ENCODE measurements at places on chromosomes 16 and 17.

DNA sequence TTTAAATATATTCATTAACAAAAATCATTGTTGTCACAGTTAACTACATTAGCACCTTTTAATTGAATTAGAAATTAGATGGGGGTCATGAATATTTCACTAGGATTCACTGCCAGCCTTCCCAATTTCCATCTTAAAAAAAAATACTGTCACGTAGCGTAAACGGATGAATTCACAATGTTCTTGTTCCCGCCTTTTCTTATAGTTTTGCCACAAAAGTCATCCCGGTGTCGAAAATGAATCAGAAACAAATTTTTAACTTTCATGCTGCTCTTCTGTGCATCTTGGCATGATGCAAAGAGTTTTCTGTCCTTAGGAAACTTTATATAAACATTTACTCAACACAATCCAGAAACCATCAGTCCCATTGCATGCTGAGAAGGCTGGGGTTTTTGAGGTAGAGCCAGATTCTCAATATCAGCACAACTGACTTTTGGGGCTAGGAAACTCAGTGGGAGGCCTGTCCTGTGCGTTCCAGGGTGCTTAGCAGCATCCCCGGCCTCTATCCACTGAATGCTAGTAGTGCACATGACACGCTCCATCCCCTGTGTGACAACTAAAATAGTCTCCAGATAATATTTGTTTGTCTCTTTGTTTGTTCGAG, 252.9 kb upstream of the XYLT1 start:
- no peak for DNase-seq

DNA sequence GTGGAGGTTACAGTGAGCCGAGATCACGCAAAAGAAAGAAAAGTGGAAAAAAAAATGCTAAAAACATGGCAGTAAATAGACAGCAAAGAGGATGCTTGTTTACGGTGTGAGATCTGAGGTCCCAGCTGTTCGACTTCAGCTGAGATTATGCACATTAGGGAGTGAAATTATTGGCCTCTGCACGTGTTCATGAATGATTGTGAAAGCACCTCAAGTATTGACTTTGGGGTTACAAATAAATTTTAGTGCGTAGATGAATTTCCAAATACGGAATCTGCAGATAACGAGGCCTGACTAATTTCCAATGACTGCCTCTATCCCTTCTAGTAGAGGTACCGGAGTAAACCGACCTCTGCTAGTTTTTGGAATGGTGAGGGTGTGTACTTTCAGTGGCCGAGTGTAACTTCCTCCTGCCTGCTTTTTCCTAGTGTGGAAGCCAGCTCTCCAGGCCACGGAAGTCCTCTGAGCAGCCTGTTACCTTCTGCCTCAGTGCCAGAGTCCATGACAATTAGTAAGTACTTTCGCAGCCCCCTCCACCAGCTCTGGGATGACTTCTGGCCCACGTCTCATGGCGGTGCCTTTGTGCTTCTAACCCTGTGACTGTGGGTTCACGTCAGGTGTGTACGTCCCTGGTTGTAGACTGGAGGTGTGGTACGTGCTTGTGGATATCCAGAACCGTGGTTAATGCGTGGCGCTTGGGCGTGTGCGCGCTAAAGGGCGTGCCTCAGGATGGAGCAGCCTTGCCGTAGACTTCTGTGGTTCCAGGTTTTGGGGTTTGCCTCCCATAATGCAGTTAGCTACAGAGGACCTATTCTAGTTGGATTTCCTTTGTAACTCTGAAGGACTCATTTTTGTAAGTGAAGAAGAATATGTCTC, 102.1 kb downstream of the SNX29 start:
- no peak for DNase-seq

- no peak for DNase-seq
These were observed 453.3 kb downstream of the KCNJ2 start for GRCh38 chr17:70622368-70623260.

DNA sequence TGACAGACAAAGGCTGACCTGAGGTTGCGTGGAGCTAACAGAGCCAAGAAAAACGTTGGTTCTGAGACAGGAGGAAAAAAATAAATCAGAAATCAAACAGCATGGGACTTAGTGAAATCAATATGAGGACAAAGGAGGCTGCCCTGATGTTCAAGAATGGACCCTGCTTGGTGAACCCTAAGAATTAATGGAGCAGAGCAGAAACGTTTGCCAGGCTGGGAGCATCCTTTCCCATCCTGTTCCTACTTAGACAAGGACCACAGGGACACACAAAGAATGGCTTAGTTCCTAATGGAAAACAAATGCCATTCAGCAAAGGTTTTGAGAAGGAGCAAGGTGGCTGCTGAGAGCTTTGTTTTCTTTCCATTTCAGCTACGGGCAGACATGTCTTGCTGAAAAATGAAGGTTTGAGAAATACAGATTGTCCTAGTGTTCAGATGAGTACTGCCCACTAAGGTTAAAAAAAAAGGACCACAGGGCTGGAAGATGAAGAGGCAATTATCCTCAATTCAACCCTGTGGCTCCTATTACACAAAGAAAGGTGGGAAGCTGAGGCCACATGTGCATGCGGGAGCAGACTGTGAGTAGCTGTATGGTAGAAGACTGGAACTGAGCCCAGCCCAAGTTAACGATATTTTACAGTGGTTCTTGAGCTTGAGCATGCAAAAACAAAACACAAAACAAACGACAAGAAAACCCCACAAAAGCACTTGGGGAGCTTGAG, 230.1 kb downstream of the SLC39A11 start:
- no peak for DNase-seq

- DNase-seq = no peak
These were observed 12.3 kb downstream of the SMIM5 start for GRCh38 chr17:75645501-75645888.

DNA sequence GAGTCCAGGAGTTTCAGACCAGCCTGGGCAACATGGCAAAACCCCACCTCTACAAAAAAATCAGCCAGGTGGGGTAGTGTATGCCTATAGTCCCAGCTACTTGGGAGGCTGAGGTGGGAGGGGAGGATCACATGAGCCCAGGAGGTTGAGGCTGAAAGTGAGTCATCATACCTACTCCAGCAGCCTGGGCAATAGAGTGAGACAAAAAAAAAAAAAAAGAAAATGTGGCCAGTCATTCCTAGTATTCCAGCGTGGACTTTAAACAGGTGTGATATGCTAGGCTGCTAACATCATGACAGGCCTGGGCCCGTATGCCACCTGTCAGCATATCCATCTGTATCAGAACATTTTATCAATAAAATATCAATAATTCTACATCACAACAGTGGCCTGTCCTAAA, 143.3 kb downstream of the AATF start:
- DNase-seq = no peak

GRCh38 chr16:9238346-9238745, 146.9 kb downstream of the HAPSTR1 start:
- no peak for DNase-seq

DNA sequence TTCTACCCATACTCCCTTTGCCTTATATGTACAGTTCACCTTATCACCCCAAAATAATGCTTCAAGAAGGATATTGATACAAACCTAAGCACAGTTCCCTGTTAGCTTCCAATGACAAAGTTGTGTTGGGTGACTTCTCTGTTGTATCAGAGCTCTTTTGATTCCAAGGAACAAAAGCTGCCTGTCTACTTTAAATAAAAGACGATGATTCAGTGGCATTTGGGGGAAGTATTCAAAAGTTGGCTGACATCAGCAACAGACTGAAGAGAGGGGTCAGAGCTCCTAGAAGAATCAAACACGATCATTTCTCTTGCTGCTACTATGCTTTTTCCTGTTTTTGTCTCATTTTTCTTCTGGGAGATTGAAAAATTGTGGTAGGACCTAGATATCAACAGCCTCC, 69.4 kb upstream of the CA10 start:
- no peak for DNase-seq

GRCh38 chr17:16351831-16352230, 1.4 kb downstream of the CENPV start:
- no peak for DNase-seq

DNA sequence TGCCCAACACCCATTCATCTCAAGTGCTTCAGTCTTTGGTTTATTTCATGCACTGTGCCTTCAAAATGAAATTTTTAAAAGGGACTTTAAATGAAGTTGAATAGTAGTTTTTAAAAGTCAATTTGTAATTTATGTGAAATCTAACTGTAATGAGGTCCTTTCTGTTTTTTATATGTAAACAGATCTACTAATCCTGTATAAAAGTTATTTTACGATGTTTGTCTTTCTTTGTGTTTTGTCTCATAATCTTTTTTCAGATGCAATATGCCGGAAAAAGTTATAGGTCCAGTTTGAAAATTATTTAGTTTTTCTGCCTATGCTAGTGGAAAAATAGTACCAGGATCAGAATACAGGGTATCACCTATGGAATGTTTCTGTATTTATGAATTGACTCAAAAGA, 8.7 kb upstream of the GOSR1 start:
- DNase-seq = no peak

GRCh38 chr17:14745541-14745940, 444.7 kb downstream of the HS3ST3B1 start:
- DNase-seq = no peak

GRCh38 chr17:40286473-40286872, 1.2 kb upstream of the CDC6 start:
- no peak for DNase-seq

GRCh38 chr17:78535273-78536197, 41.7 kb downstream of the DNAH17 start:
- no peak for DNase-seq

- DNase-seq = no peak
These were observed 17.1 kb downstream of the C16orf74 start for GRCh38 chr16:85733839-85734170.

DNA sequence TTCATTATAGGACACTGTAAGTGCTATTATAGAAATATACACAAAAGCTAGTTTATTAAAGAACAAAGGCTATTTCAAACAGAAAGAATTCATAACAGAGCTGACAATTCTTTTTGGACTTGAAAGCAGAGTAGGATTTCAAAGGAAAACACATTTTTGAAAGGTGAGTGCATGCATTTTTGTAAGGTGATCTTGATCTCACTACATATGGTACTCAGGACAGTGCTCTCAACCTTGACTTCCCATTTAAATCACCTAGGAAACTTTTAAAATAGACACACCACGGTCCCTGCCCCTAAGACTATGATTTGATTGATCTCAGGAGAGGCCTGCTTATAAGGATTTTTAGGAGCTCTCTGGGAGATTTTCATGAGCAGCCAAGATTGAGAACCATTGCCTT, 1362.0 kb downstream of the CDH8 start:
- no peak for DNase-seq

DNA sequence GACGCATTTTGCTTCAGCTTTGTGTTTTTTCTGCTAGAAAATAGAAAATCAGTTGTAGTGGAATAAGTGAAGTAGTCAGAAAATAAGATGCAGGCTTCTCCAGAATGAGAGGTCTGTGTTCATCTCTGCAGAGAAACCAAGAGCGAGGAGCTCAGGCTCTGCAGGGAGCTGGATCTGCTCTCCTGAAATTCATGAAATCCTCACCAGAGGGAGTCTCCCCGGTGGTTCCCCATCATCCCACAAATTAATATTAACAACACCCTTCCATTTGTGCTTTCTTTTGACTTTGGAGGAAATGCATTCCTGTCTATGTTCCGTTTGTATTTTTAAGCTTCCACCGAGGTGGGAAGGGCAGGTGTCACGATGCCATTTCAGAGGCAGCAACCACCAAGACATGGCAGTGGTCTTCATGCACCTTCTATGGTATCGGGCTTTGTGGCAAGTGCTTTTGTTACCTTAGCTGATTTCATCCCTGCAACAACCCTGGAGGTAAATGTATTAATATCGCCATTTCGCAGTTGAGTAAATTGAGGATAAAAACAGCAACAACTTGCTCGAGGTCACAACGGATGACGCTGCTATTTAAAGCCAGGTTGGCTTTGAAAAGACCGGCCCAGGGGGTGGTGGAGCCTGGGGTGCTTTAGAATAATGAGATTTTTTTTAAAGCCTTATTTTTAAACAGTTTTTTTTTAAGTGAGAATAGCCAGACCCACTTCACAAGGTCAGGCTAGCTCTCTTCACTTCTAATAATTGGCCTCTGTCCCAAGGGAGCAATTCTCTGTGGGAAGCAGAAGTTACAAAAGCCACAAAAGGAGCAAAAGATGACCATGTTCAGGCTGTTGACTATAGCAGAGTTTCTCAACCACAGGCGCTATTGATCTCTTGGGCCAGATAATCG, 367.6 kb upstream of the ERCC4 start:
- DNase-seq = no peak
